Activated naive CD4-positive, alpha-beta T cell (primary cell): ENCODE measurements at places on chromosomes 12 and 14.

GRCh38 chr14:81849714-81850113, 316.1 kb upstream of the SEL1L start:
- no peak for DNase-seq

DNA sequence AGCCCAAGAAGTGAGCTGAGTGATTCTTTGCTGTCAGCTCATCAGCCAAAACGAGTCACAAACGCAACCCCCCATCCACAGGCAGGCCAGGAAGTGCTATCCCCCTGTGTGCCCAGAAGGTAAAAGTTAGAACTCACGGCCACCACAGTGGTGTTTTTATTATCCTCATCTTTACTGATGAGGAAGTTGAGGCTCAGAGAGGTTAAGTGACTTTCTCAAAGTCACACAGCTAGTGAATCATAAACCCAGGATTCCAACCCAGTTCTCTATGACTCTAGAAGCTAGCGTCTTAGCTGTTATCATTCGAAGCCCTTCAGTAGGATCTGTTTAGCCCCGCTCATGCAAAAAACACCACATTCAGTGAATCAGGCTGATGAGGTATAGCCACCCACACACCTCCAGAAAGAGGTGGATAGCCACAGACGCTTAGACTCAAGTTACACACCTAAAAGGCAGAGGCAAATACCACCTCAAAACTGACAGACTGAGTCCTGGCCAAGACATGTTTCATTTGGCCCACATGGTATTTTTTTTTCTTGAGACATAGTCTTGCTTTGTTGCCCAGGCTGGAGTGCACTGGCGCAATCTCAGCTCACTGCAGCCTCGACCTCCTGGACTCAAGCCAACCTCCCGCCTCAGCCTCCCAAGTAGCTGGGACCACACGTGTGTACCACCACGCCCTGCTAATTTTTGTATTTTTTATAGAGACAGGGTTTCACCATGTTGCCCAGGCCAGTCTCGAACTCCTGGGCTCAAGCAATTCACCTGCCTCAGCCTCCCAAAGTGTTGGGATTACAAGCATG, 100.7 kb downstream of the SCARB1 start:
- no peak for DNase-seq

- no peak for DNase-seq
Observed at GRCh38 chr12:99935608-99936007, 49.1 kb downstream of the ANKS1B start.

DNA sequence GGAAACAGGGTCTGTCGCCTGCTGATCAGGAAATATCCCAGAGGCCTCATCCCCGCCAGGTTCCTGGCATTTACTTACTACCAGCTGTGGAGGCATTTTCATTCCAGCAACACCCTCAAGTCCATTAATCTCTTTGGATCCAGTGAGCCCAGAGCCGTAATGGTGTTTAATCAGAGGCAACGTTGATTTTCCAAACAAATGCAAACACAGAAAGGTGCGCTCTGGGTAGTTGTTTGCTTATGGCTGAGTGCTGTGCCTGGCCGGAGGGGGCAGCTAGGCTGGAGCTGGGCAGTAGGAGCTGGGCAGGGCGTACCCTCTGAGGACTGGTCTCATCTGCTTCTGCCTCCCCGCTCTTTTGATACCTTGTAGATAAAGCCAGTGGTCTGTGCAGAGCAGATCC, 110.6 kb downstream of the ADCK1 start:
- no peak for DNase-seq

- DNase-seq, result no peak
Observed at GRCh38 chr14:34059037-34059924, 108.4 kb upstream of the EGLN3 start.

DNA sequence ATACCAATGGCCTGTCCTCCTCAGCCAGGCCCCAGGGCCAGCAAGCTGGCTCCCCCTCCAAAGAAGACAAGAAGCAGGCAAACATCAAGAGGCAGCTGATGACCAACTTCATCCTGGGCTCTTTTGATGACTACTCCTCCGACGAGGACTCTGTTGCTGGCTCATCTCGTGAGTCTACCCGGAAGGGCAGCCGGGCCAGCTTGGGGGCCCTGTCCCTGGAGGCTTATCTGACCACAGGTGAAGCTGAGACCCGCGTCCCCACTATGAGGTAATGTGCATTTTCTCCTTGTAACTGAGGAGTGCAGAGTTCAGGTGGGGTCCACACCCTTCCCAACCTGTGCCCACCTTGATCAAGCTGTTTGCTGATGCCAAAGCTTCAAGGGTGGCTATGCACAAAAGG, 23.4 kb downstream of the ACACB start:
- DNase-seq, result no peak

DNA sequence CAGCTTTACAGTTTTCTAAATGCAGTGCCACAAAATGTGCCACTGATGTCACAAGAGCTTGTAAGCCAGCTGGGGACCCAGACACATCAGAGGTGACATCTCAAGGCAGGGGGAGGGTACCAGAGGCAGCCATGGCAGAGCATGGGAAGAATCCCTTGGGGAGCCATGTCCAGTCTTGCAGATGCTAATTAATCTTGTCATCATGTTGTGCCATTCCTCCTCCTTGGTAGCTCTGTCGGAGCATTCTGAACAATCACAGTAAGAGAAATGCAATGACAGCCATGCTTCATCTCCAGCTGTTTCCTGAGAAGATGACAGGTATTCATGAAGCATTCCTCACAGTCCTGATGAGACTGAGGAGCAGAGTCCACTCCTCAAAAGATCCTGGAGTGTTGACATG, 287.9 kb downstream of the RPAP3 start:
- no peak for DNase-seq

- no peak for DNase-seq
Observed at GRCh38 chr14:67446371-67447032, 34.5 kb upstream of the PLEK2 start.
